ENCODE measurements at places on chromosomes 12 and 14.

- no peak for DNase-seq
These were observed 153.9 kb downstream of the PRKCH start for GRCh38 chr14:61475316-61475715.

- DNase-seq, result no peak
These were observed 43.1 kb downstream of the ACSS3 start for GRCh38 chr12:81120961-81121360.

GRCh38 chr12:57148469-57149244, 1.2 kb upstream of the LRP1-AS start:
- DNase-seq, result no peak

GRCh38 chr12:6085841-6086240, 38.6 kb downstream of the VWF start:
- DNase-seq, result no peak

- DNase-seq, result no peak
These were observed 4.6 kb upstream of the RARG start for GRCh38 chr12:53236443-53237111.

GRCh38 chr12:110403976-110404682, 621 bp upstream of the ANAPC7 start:
- DNase-seq, result no peak

DNA sequence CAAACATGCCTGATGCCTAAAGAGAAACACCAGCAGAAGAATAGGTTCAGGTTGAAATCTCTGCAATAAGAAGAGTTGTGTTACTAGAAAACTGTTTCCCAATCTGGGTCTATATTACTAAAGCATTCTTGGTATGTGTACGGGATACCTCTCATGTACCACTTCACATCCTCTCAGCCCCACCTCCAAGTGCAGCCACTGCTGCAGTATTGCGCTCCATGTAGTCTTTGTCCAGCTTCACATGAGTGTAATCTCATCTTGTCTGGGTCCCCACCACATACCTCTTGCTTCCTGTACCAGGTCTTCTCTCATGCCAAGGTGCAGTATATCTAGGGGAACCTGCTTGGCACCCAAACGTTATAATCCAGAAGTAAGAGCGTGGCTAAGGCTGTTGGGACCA, 187.5 kb upstream of the EEA1 start:
- no peak for DNase-seq

GRCh38 chr14:54760866-54761575, 141.6 kb downstream of the GCH1 start:
- no peak for DNase-seq

DNA sequence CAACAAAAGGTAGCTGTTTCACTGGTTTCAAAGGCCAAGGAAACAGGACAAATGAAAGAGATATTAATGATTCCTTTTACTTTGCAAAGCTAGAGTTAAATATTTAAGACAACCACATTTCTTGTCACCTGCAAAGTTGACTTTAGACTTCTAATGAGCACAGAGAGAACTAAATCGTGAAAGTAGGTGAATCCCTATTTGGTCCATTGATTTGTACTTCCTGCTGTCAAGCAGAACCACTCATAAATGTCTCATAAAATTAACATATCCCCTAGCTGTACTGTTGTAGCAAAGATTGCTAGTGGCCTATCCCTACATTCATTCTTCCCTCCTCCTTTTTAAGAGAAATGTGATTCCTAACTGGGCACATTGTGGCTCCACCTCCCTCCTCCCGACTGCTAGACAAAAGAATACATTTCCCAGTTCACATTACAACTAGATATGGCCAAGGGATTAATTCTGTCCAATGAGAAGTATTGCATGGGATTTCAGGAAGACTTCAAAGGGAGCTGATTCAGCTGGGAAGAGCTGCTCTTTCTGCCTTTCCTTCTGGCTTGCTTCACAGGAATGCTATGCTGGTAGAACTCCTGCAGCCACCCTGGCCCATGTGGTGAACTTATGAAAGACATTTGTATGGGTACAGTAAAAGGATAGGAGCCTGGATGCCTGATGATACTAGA, 227.5 kb upstream of the ABCD2 start:
- DNase-seq, result no peak

- no peak for DNase-seq
These were observed 32.8 kb downstream of the COX8C start for GRCh38 chr14:93379831-93380230.

DNA sequence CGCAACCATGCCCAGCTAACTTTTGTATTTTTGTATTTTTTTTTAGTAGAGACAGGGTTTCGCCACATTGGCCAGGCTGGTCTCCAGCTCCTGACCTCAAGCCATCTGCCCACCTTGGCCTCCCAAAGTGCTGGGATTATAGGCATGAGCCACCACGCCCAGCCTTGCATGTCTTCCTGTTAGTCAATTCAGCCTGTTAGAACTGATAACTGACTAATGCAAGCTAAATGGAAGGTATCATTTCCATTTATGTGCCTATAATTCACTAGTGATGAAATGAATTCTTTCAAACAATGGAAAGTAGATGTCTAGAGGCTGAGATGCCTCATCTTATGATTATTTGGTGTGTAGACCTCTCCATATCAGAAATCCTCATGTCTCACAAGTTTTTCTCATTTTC, 37.3 kb upstream of the DIP2B start:
- no peak for DNase-seq

DNA sequence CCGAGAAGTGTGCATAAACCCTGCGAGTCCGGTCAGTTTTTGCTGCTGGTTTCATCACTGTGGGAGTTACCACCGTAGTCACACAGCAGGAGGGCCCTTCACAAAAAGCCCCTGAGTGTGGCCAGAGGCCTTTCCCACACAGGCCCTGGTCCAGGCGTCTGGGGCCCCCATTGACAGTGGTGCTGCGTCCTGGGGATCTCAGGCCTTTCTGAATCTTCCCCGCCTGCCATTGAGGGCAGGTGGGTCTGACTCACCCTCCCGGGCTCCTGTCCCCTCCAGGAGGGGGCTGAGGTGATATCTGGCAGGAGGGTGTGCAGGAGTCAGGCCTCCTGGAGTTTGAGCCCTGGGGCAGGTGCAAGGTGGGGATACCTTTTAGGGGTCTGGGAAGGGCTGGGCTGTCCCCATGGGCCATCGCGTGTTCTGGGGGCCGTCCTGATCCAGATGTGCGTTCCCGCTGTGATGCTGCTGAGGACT, 358.5 kb downstream of the TMEM121 start:
- DNase-seq, result no peak

DNA sequence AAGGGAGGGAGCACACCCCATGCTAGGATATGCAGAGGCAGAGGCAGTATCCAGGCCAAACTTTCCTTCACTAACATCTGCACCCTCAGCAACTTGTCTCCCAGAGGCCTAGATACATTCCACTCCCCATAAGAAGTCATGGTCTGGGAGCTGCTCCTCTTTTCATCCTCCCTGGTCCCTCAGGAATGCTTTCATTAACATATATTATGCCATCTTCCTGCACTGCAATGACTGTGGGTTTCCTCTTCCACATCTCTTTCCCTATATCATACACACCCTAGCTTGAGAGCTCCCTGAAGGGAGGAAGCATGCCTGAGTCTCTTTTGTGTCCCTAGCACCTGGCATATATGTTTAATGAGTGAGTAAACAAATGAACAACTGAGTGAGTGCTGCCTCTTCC, 8.6 kb downstream of the DDN start:
- no peak for DNase-seq

GRCh38 chr12:80107221-80107620, 7.9 kb downstream of the OTOGL start:
- no peak for DNase-seq
